ENCODE measurements at places on chromosomes 2 and 18. TPM values are rescaled to one million over a fixed set of nuclear protein-coding genes. Genes with fewer than 3 reads are reported as not detected.

Gene REG3A
- not detected for total RNA-seq

Gene APLF
- 1.8 TPM for total RNA-seq

Gene IL1B
- 30.7 TPM for total RNA-seq

Gene SLC16A14
- total RNA-seq, result 59.9 TPM

Gene GAL3ST2
- total RNA-seq, result 0.66 TPM

Gene NXPH2
- total RNA-seq, result 1.3 TPM

Gene REG1B
- total RNA-seq, result not detected

Gene C1QL2
- 0.14 TPM for total RNA-seq

Gene FAP
- 274 TPM for total RNA-seq

Gene TSPYL6
- 0.56 TPM for total RNA-seq

Gene CIDEA
- total RNA-seq, result not detected

Gene FBXO41
- total RNA-seq, result 7.6 TPM

Gene SPC25
- total RNA-seq, result 15.7 TPM

Gene FOXI3
- total RNA-seq, result 0.13 TPM

Gene BCL11A
- total RNA-seq, result 32.1 TPM

All from motor neuron (in vitro differentiated cells).